ENCODE measurements at places on chromosomes 2 and 18.

GRCh38 chr18:49031511-49032188 is 80.9 kb upstream of the SMAD7 start:
- DNase-seq, result no peak

DNA sequence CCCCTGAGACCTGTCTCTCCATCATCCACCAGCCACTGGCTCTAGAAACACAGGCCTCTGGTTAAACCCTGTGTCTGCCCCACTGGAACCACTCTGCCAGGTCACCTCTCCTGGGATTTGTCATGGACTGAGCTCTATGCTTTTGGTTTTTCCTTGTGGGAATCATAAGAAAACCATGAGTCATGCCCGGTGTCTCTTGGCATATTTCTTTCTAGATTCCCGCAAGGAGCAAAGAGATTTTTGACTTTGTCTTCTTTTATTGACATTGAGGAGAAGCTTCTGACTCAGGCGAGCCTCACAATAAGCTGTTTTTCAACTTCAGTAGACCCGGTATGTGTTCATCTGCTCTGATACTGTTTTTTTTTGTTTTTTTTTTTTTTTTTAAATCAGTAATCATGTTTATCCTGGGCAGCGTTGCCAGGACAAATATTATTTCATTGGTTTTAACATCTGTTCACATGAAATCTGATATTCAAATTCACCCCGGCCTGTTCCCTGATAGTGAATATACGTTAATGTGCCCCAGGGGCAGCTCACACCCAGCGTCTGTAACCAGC is 207.1 kb downstream of the ACKR3 start:
- no peak for DNase-seq

DNA sequence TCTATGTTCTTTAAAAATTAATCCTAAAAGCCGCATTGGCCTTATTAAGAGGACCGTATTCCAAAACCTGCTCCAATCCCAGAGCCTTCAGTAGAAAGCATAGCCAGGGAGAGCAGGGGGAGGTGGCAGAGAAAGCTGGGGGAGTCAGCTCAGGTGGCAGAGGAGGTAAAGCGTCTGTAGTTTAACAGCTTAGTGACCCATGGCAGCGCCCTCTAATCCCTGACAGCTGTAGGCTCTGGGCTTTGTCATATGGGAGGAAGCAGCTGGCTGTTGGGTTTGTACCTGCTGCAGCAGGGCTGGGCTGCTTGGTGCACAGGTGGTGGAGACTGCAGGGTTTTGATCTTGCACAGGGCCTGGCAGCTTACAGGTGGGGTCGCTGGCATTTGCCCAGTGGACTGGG is 50.6 kb downstream of the THNSL2 start:
- DNase-seq, result no peak

DNA sequence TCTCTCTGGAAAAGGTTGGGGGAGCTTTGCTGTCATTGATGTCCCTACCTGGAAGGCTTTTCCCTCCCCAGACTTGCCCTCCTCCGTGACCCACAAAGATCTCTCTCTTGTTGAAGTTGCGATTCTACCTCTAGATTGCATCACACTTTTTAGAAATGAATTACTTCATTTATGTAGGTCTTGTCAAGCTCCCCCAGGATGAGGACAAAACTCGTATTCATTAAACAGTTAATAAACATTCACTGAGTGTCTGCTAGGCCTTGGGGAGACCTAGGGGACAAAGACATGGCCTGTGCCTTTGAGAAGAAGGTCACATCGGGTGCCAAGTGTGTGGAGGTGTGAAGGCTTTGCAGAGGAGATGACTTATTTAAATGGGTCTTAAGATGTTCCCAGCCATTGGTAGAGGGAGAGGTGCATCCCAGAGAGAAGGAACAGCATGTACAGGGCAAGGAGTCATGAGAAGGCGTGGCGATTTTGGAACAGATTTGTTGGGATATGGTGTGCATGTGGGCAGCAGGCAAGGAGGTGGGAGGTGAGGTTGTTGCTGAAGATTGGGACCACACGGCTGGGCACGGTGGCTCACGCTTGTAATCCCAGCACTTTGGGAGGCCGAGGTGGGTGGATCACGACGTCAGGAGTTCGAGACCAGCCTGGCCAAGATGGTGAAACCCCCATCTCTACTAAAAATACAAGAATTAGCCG is 9.8 kb upstream of the YWHAQ start:
- no peak for DNase-seq

DNA sequence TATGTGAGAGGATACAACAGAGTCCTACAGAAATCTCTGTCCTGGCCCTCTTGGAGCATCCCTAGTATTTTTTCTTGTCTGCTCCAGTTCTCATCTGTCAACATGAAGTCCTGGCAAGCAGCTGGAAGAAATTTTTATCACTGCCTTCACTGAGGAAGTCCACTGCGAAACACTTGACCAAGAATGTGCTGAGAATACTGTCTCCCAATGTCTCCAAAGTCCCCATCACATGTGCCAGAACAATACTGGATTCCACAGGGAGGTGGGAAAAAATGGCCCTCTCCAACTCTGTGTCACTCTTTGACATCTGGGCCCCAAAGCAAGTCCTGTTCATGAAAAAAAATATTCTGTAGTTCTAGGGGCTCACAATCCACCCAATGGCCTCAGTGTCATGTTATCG is 32.8 kb upstream of the PGAP1 start:
- DNase-seq, result no peak

DNA sequence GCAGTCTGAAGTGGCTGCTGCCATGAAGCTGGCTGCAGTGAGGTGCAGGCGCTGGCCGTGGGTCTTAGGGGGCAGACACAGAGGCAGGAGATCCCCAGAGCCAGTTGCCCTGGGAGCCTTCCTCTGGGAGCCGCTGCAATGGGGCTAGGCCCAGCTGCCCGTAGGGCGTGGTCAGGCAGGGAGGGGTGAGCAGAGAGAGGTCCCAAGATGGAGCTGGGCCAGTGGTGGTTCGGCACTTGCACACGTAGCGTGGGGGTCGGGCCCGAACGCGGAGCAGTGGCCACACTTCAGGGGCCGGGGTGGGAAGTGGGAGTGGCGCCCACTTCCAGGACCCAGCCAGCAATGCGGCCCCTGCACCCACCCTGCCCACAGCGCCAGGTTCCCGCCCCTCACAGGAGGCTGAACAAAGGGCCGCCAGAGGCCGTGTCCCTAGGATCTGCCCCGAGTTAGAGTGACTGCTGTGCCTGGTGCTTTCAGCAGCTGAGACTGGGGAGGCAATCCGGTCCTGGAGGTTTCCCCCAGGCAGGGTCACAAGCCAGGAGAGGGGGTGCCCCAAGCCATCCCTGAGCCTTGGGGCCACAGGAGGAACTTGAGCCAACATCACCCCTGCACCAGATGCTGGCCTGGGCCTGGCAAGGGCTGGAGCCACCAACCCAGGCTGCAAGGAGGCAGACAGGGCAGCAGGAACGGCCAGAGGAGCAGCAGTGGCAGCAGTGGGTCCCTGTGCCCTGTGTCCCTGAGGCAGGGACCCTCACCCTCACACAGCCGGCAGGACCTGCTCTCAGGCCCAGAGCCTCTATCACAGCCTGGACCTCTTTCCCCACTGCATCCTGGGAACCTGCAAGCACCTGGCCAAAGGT is 21.3 kb upstream of the SP140L start:
- DNase-seq, result no peak

- no peak for DNase-seq
These were observed 42.2 kb upstream of the EPHA4 start for GRCh38 chr2:221614274-221614673.

- DNase-seq, result no peak
These were observed 1548.8 kb upstream of the LRRTM1 start for GRCh38 chr2:81853341-81853740.

DNA sequence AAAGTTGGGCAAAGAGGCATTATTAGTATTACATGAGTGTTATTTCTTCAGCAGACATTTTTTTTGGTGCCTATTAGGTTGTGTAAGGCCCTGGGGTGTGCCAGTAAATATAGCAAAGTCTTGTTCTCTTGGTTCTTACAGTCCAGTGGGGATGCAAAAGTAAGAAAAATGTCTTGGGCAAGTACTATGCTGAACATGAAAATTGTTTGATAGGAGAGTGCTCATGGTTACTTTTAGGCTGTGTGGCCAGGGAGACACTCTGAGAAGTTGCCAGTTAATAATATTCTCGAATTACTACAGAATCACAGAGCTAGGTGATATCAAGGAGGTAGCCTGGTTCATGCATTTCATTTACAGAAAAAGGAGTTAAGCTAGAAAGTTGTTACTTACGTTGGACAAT is 1.9 kb downstream of the AGFG1 start:
- no peak for DNase-seq

GRCh38 chr2:118668431-118669424 is 178.7 kb downstream of the EN1 start:
- DNase-seq, result no peak

DNA sequence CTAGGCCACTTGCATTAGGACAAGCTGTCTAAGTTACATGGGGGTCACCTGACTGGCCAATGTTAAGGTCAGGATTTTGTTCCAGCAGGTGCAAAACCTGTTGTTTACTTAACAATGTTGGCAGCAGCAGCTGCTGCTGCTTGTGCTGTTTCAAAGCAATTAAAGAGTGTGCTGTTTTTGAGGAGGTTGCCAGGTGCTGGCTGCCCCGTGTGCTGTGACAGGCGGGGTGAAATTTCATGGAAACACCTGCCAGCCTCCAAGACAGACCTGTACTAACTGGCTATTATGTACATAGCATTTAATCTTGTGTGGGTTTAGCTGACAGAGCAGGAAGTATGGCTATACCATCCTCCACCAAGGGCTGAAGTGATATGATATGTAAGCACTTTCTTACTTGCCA is 224.9 kb downstream of the ASXL3 start:
- DNase-seq, result no peak

- no peak for DNase-seq
These were observed 69.7 kb upstream of the DAPL1 start for GRCh38 chr2:158725441-158725891.

- no peak for DNase-seq
These were observed 41.8 kb downstream of the FAM210A start for GRCh38 chr18:13684546-13684945.

- DNase-seq, result no peak
These were observed 350.8 kb upstream of the NT5C1B start for GRCh38 chr2:18940184-18940583.

DNA sequence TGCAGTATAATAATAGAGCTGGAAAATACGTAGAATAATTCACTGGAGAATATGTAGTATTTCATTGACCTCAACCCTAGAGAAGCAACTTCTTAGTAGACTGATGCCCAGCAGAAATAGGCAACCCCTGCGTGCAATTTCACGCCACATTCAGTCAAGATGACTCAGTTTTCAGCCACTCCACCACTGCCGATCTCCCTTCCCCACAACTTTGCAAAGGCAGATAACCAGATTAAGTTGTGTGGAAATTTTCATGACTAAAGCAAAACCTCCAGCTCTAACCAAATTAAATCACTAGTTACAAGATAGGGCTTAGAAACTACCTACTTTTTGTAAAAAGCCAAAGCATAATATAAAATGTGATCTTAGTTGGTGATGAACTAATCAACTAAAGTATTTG is 63.3 kb upstream of the STK17B start:
- no peak for DNase-seq

DNA sequence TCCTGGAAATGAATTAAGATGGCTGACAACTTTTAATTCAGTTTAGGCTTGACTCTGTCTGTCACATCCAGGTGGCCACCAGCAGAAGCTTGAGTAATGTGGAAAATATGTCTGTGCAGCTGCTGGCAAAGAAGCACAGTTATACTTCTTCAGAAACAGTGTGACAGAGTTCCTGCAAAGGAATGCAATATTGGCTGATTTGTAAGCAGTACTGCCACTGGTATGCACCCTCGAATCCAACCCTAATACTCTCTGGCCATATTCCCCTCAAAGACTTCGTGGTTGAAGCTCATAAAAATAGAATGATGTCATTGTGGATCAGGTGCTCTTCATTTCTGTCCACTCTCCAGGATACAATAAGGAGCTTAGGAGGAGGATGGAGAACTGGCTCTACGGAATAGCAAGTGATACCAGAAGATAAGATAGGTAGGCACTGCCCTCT is 86.2 kb downstream of the METTL8 start:
- DNase-seq, result no peak

Measured in Right ventricle myocardium inferior (tissue), 1 donor.